ENCODE measurements at places on chromosomes 4 and X.

DNA sequence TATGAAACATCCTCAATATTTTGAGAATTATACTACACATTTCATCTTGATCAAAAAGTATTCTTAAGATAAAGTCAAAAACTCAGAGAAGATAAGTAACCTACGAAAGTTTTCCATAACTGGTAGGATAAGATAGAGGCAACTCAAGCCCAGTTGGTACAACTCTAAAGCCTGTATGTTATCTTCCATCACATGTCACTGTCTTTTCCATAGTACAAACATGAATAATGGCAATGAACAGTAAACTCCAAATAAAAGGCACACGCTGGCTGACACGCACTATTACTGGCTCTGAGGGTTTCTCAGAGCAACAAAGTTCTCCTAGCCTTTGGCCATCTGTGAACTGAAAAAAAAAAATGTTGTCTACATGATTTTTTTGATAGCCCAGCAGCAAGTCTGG is 27.2 kb downstream of the LIN54 start:
- DNase-seq: no peak

- no peak for DNase-seq
Measured at GRCh38 chrX:33949300-33949699, 182.8 kb downstream of the FAM47A start.

DNA sequence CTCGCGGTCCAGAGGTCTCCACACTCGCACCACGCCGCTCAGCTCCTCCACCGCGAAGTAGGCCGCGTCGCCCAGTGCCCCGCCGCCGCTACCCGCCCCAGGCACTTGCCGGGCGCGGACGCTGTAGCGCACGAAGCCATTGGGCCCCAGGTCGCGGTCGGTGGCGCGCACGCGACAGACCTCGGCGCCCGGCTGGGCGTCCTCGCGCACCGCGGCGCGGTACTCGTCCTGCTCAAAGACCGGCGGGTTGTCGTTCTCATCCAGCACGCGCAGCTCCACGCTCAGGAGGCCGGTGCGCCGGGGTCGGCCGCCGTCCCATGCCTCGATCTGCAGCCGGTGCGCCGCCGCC is 1.4 kb downstream of the DCHS2 start:
- no peak for DNase-seq

- no peak for DNase-seq
Measured at GRCh38 chr4:38030023-38030422, 69.8 kb downstream of the PTTG2 start.

DNA sequence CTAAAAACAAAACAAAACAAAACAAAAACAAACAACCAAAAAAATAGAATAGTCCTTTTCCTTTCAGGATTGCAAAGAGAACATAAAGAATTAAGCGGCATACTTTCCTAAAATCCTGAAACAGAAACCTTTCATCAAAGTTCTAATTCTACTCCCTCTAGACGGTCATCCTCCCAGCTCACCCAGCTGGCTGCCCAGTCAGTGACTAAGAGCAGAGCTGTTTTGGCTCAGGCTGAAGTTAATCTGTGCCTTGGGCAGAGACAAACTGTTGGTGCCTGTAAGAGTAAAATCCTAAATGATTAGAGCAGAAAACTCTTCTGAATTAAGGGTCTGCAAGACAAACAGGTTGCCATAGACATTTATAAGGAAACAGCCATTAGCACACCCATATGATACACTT is 17.6 kb upstream of the WAS start:
- no peak for DNase-seq

Data from thoracic aorta (tissue), 2 donors.